ENCODE measurements at places on chromosomes 6 and 20. TPM values are rescaled to one million over a fixed set of nuclear protein-coding genes. Genes with fewer than 3 reads are reported as not detected.

Gene ENPP3
- total RNA-seq: 0.35 TPM

Gene PTK6
- total RNA-seq: 0.71 TPM

Gene MICB
- total RNA-seq: 54.2 TPM

Gene ARG1
- total RNA-seq: not detected

Gene SPTLC3
- 1.1 TPM for total RNA-seq

GRCh38 chr6:31158863-31159855, 770 bp downstream of the TCF19 start:
- DNase-seq: peak; percentile 32
- H3K36me3 ChIP-seq: peaks cover 45% of the 10 kb centered on the region

DNA sequence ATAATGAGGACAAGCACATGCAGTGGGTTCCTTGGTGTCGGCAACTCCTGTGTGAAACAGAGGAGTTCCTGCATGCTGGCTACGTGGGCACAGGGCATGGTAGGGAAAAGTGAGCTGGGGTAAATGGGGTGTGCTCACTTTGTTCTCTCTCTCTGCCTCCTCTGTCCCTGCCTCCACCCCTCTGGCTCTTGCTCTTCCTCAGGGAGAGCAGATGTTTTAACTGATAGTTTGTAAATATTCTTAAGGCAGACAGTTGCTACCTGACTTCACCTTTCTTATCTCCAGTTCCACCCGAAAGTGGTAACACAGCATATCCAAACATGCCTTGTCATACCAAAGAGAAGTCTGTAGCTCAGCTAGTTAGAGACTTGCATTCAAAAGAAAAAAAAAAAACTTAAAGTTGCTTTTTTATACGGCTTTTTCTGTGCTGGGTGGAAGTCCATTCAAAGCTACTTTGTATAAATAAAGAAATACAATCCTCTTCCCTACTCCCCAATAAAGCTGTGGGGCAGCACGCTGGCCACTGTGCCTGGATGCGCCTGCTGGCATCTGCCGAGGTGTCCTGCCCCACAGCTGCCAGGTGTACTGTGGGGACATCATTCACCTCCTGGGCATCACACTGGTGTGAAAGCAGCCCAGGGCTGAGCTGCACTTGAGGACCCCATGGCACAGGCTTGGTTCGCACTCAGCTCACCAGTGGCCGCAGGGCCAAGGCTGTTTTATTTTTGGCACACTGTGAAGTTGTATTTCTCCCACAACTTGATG, 93.6 kb downstream of the FOXC1 start:
- peaks cover 3% of the 10 kb centered on the region for H3K4me1 ChIP-seq
- H3K27me3 ChIP-seq: no peaks in the 10 kb centered on the region
- no peaks in the 10 kb centered on the region for H3K36me3 ChIP-seq
- H3K27ac ChIP-seq: no peak overlapping the region
- H3K4me3 ChIP-seq: no peak overlapping the region
- DNase-seq: no peak

DNA sequence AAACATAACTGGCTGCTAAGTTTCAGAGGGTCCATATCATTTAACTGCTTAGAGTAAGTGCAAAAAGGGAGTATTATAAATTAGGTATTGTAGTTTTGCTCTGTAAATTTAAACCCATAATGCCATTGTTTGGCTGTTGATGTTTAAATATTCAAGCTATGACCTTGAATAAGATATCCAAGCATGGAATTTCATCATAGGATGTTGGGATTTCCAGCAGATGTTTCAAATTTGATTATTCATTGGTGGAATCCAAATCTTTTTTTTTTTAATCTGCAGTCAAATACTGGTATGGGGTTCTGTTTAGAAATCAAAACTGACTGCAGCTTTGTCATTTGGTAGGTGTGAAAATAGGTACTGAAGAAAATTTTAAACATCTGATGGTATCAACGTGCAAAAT, 161.0 kb downstream of the KHDC1L start:
- H3K27me3 ChIP-seq: no peaks in the 10 kb centered on the region
- no peaks in the 10 kb centered on the region for H3K36me3 ChIP-seq
- no peak overlapping the region for H3K27ac ChIP-seq
- no peak overlapping the region for H3K4me3 ChIP-seq
- no peaks in the 10 kb centered on the region for H3K4me1 ChIP-seq

DNA sequence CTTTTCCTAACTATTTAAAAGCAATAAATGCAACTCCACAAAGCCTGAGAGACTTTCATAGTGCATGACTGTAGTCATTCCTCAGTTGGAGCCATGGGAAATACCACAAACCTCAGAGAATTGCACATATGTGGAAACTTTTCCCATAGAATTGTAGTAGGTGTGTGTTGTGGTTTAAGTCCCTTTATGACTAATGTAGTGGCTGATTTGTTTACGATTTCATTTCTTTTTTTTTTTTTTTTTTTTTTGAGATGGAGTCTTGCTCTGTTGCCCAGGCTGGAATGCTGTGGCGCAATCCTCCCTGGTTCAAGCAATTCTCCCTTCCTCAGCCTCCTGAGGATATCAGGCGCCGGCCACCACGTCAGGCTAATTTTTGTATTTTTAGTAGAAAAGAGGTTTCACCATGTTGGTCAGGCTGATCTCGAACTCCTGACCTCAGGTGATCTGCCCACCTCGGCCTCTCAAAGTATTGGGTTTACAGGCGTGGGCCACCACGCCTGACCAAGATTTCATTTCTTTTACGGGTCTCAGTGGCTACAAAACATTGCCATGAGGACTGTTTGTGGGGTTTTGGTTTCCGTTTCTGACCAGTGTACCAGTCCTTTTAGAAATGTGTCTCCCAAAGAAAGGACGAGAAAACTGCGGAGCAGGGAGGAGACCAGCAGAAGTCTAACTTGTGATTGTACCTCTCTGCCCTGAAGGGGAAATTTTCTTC, 212.1 kb upstream of the MARCKS start:
- H3K27ac ChIP-seq: no peak overlapping the region
- no peak overlapping the region for H3K4me3 ChIP-seq
- DNase-seq: no peak
- H3K36me3 ChIP-seq: no peaks in the 10 kb centered on the region
- peaks cover 4% of the 10 kb centered on the region for H3K27me3 ChIP-seq

- H3K27me3 ChIP-seq: peaks cover 83% of the 10 kb centered on the region
- no peak for DNase-seq
- peaks cover 23% of the 10 kb centered on the region for H3K4me1 ChIP-seq
- no peak overlapping the region for H3K4me3 ChIP-seq
- H3K27ac ChIP-seq: no peak overlapping the region
Measured at GRCh38 chr20:21096321-21097043, 9.7 kb downstream of the LINC00237 start.

GRCh38 chr6:43760210-43761168, 9.5 kb upstream of the VEGFA start:
- no peaks in the 10 kb centered on the region for H3K4me1 ChIP-seq
- DNase-seq: no peak
- H3K27ac ChIP-seq: no peak overlapping the region
- peaks cover 3% of the 10 kb centered on the region for H3K27me3 ChIP-seq
- H3K4me3 ChIP-seq: no peak overlapping the region
- H3K36me3 ChIP-seq: no peaks in the 10 kb centered on the region

GRCh38 chr20:31652917-31653396, 15.2 kb downstream of the COX4I2 start:
- H3K36me3 ChIP-seq: no peaks in the 10 kb centered on the region
- H3K4me1 ChIP-seq: no peaks in the 10 kb centered on the region
- no peak for DNase-seq
- H3K27me3 ChIP-seq: peaks cover 11% of the 10 kb centered on the region
- H3K27ac ChIP-seq: no peak overlapping the region
